GF-D8 (cell line): ENCODE measurements at places on chromosomes 4 and X.

DNA sequence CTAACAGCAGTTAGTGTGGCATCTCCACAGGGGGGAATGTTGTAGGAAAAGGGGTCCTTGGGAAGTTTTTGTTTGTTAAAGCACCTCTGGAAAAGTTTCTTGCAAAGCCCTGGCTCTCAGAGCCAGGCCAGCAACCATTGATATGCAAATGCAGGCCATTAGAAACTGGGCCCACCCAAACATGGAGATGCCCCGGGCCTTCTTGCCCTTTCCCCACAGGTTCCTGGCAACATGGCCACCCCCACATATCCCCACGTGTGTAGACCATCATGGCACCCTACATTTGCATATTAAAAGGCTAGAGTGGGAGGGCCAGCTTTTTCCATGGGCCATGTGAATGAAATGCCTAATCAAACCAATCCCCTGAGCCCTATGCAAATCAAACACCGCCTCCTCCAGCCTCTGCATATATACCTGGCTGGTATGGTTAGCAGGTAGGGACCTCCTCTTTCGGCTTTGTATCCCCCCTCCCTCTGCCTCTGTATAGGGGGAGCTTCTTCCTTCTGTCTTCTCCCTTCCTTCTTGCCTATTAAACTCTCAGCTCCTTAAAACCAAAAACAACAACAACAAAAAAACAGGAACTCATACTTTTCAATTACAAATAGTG is 44.0 kb upstream of the ZCCHC13 start:
- DNase-seq: no peak

DNA sequence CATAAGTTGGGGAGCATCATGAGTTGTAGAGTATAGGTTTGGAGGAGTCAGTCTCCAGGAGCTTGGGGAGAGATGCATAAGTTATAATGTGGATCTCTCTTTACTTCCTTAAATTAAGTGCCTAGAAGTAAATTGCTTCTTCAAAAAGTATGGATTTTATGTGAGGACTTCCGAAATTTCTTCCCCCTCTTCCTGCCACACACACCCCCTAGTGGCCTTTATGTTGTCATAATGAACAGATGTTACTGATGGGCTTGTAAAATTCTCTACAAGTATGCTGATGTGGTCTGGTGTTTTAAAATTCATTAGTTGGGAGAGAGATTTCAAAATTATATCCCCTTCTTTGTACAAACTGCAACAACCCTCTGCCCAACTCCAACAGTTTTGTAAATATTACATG is 2.3 kb upstream of the METTL14 start:
- DNase-seq: peak; percentile 21

- DNase-seq: no peak
Measured at GRCh38 chrX:70313503-70313902, 23.6 kb downstream of the KIF4A start.

DNA sequence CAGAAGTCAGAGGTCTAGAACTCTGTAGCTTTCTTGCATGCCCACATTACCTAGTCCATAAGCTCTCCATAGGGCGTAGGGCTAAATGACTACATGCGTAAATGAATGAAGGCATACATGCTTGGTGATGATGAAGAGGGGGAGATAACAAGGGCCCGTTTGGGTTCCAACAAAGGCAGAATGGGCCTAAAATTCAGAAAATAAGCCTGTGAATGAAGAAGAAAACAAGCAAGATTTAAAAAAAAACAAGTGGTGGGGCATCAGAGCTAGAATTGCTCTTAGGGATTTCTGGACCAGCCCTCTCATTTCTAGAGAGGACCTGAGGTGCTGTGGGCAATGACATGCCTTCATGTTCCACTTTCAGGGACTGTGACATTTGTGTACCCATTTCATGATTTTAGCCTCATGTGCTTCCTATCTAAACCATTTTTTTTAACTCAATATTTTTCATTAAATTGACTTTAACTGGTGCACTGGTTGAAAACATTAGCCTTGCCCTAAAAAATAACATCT is 12.1 kb downstream of the GPRIN3 start:
- DNase-seq: no peak

GRCh38 chrX:107448625-107448997 is 841 bp upstream of the FRMPD3 start:
- no peak for DNase-seq

DNA sequence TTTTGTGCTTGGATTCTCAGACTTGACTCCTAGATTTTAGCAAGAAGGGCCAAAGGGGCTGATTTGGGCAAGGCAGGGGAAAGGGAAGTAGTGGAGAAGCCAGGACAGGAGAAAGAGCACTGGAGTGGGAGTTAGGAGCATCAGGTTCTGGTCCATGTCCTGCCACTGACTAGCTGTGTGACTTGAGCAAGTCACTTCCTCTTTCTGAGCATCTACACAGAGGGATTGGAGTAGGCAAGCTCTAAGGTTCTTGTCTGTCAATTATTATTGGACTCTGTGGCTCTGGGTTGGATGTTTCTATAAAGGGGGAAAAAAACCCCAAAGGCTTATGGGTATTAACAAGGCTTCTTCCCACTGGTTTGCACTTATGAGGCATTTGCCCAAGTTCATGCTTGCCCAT is 24.4 kb downstream of the PLAC1 start:
- DNase-seq: no peak

GRCh38 chr4:48629458-48629857 is 139.4 kb downstream of the ZAR1 start:
- no peak for DNase-seq

- no peak for DNase-seq
Measured at GRCh38 chrX:40637687-40638086, 9.7 kb downstream of the CXorf38 start.

DNA sequence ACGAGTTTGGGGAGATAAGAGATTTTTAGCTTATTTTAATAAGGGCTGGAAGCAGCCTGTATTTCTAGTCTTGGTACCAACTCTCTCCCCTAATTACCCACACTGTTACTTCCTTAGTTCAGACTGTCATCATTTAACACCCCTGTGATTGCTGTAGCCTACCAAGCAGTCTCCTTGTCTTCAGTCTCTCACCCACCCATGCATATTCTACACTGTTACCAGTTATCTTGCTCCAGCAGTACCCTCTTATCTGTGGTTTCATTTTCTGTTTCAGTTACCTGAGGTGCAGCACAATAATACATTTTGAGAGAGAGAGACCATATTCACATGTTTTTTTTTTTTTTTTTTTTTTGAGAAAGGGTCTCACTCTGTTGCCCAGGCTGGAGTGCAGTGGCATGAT is 80.2 kb downstream of the DIAPH2 start:
- no peak for DNase-seq

GRCh38 chrX:53383376-53384076 is 38.9 kb downstream of the SMC1A start:
- DNase-seq: no peak

- DNase-seq: peak; percentile 32
Measured at GRCh38 chr4:118400356-118400755, 47.6 kb upstream of the PRSS12 start.

DNA sequence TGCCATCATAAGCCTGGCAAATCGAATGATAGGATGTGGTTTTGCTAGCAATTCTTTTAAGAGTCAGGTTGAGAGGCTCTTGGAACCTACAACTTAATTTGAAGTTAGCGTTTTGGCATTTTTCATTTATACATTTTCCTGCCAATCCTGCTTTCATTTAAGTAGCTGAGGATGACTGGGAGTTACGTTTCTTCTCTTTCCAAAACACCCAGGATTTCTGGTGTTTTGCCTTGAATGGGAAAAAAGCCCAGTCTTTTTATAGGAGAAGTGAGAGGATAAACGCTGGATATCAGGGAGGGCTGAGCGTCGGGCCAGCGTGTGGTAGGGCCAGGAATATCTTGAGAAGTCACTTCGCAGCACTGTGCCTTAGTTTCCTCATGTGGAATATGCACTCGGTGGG is 174.2 kb upstream of the HAND2 start:
- DNase-seq: no peak

- DNase-seq: no peak
Measured at GRCh38 chr4:125091541-125091940, 223.2 kb upstream of the FAT4 start.

- no peak for DNase-seq
Measured at GRCh38 chr4:168098248-168098717, 5.9 kb downstream of the ANXA10 start.

DNA sequence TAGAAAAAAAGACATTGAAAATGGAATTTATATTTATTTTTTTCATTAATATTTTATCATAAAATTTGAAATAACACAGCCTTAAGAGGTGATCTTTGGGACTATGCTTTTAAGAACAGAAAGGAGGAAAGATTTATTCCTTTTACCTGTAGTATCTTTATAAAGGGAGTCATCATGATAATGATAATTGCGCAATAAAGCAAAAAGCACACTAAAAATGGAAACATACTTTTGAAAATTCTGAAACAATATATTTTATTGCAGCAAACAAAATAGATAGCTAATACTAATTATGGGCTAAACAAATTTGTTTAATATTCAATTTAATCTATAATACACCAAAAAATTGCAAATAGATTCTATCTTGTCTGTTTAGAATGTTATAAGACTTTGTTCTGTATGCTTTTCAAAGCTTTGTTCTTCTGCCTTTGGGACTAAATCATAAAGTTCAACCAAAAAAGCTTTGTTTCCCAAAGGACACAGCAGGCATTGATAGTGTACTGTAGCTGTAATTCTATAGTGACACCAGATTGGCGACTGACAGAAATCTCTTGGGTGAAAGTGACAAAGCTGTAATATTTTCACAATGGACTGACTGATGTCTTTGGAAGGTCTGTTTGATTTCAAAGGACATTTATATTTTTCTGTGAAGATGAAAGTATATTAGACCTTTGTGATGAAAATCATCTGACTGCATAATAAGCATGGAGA is 2156.6 kb upstream of the TENM3 start:
- no peak for DNase-seq

GRCh38 chr4:129314781-129315180 is 218.8 kb downstream of the C4orf33 start:
- DNase-seq: no peak

GRCh38 chr4:80237992-80238391 is 28.5 kb upstream of the FGF5 start:
- no peak for DNase-seq

DNA sequence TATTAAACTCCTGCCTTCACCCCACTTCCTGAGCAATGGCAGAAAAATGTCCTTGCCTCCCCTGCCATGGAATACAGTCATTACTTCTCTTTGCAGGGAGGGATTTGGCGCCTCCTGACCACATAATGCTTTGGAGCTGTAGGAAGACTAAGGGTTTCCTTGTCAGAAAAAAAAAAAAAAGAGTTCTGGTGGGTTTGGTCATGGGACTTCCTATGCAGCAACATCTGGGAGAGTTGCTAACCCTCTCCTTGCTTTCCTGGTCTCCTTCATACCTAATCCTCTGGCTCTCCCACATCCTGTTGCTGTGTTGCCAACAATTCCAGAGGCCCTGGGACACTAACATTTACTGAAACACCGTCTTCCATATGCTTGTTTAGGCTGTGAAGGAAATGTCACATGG is 75.1 kb upstream of the MBNL3 start:
- no peak for DNase-seq

DNA sequence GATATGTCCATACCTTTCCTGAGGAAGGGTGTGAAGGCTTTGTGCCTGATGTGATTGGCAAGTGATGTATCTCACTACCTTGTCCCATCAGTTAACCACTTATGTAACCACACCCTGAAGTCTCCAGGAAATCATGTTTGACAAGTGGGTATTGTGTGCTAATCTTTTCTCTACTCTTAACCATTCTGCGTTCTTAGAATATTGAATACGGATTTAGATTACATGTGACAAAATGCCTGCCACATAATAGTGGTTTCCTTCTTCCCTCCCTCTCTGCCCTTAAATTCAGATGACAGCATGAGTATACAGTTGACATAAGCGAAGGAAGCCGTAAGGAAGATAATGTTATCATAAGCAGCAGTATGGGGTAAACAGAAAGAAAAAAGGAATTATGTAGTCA is 108.4 kb downstream of the KLHL8 start:
- DNase-seq: no peak

DNA sequence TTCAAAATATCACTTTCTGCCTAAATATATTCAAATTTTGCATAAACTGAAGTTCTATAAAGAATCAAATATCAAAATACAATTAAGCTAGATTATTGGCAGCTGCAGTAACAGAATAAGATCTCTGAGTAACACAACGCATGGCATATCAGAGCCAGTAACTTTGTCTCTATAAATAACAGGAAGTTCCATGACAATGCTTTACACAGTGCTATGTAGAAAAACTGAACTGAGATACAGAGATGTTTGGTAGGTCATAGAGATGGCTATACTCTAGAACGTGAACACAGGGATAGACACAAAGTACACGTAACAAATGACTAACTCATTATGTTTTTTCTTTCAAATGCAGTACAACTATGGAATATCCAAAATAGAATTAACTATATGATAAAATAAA is 18.2 kb downstream of the UBE2D3 start:
- no peak for DNase-seq

- DNase-seq: no peak
Measured at GRCh38 chrX:153496590-153496959, 1.8 kb downstream of the BGN start.

- peak; percentile 91 for DNase-seq
Measured at GRCh38 chr4:101103381-101104142, 243.8 kb downstream of the PPP3CA start.

GRCh38 chrX:122567911-122568310 is 616.2 kb upstream of the GRIA3 start:
- DNase-seq: no peak

DNA sequence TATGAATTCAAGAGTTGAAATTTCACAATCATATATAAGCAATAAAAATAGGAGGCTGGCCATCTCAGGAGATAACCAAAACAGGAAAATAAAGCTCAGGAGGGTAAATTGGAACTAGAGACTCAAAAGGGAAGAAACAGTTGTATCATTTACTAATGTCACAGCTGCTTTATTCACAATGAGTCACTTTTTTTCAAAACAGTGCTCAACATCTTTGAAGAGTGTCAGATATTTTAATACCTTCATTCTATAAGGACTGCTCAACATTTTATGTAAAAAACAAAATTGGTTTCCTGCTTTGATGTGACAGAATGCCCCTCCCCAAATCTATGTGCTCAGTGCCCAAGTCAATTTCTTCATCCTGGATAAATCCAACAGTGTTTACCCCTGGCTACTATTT is 97.7 kb downstream of the DDX60 start:
- DNase-seq: no peak

DNA sequence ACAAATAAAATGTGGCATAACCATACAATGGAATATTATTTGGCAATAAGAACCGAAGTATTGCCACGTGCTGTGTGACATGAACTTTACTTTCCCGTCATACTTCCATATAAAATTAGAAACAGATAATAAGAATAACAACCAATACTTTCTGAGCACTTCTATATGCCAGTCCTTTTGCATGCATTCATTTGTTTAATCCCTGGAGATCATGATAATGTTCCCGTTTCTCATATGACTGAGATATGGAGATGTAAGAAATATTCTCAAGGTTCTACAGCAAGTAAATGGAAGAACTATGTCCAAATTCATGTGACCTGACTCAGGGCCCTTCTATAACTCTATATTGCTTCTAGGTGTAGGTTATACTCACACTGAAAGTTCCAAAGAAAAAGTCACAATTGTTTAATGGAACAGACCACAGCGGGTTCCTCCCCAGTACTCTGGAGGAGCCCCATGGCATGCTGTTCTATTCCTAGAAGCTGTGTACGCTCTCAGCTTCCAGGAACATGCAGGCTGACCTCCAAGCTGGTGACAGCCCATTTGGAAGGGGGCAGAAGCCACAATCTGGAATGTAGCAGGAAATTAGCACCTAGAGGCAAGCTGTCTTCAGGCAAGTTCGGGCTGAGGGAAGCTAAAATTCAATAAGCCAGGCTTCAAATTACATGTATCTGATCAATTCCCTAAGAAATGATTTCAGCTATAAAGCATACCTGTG is 31.5 kb downstream of the QDPR start:
- no peak for DNase-seq

- no peak for DNase-seq
Measured at GRCh38 chrX:70969635-70970481, 39.0 kb upstream of the SLC7A3 start.

- DNase-seq: no peak
Measured at GRCh38 chrX:19174401-19175025, 52.2 kb upstream of the ADGRG2 start.
